ENCODE measurements at places on chromosomes 5 and 9.

DNA sequence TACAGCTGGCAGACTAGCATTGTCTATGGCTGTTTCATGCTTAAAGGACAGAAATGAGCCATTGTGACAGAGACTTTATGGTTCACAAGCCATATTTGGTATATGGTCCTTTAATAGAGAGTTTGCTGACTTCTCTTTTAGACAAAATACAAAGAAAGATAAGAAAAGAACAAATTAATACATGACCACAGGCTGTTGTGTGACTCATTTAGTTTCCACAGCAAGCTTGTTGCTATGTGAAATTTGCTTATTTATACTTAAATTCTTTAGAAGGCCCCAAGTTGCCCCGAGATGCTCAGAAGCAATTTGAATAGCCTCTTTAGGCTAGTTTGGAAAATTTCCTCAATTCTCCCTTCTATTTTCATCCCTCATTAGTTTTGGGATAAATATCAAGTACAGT is 315.3 kb upstream of the RPS23 start:
- no peak for DNase-seq

- peak; percentile 61 for DNase-seq
Observed at GRCh38 chr5:129460936-129461710, 1.0 kb downstream of the ADAMTS19 start.

DNA sequence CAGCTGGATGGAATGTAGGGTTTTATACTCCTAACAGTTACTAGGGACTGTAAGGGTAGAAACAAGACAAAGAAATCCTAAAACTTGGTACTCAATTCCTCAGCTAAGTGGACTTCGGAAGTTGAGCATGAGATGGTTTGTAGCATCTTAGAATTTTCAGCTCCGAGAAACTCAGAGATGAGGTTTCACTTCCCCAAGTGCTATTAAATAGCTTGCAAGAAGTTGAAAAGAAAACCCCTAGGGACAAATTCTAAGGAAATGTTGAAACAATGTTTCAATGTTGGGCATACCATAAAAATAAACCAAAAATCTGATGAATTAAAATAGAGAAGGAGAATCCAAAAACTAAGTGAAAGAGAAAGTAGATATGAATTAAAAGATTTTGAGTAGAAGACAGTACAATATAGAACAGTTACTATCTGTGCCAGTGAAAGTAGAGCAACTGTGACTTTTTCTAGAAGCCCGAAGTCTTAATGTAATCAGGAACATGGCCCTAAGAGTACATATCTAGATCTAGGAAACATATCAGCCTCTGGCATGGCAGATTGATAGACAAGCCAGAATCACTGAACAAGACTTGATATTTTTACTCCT is 308.6 kb upstream of the RGMB start:
- DNase-seq, result no peak

DNA sequence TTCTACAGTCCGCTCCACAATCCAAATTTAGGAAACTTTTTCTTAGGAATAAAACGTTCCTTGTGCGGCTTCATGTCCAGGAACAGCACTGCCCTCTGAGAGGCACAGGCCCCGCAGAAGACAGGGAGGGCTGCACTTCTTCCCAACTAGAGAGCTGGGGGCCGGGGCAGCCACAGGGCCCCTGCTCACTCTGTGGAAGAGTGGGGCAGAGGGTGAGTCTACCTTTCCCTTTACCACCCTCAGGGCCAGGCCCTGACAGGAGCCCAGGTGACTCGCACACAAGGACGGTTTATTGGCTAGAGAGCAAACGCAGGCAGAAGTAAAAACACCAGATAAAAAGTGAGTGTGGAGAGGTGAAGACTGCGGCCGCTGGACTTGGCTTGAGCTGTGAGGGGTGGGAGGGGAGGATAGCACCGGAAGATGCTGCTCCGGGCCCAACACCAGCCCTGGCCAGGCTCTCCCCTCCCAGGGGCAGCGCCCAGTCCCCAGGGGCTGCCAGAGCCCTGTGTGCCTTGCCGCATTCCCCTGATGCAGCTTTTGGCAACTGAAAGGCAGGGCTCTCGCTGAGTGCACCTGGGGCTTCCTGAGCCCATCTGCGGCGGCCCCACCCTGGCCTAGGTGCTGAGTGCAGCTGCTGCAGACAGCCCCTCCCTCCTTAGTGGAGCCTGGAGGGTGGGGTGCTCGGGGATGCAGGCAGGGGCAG is 20.2 kb downstream of the SH3GLB2 start:
- DNase-seq, result no peak

DNA sequence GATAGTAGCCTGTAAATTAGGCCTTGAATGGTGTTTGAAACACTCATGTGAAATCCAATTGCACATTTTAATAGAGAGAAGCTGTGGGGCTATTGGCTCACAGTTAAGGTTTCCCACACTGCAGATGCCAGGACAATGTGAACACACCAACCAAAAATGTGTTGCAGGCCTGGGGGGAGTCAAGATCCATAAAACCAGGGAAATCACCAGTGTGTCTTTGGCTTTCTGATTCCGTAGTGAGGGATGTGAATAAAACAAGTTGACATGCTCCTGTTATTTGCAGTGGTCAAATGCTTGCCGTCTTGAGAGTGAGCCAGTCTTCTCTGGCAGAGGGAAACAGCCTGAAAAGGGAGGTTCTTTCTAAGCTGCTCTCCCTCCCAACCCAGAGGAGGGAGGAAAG is 79.0 kb downstream of the ZNF462 start:
- no peak for DNase-seq

GRCh38 chr5:4348423-4348822 is 752.8 kb downstream of the IRX1 start:
- DNase-seq, result no peak

DNA sequence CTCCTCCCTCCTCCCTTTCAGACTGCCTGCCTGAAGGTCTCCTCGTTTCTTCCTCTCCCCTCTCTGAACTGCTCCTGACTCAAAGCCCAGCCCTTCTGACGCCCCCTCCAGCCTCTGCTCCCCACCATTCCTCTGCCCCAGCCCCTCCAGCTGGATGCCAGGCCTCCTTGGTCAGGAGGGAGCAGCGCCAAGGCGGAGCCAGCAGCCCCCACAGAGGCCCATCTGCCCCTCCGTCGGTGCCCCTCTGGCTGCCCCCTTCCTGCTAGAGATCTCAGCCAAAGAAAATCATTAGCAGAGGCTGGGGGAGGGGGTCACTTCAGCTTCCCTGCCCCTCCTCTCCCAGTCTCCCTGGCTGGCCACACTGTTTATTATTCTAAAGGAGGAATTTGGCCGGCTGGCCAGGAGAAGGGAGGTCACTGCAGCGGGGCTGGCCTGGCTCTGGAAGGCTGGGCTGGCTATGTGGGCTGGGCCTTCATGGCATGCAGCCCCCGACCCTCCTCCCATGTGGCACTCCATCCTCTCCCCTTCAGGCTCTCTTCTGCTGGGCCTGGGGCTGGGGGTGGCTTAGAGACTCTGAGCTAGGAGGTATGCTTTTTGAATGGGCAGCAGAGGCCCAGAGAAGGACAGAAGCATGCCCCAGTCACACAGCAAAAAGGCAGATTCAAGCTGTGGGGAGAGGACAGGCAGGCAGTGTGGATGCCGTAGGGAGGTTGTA is 16.9 kb downstream of the PDGFRB start:
- DNase-seq, result no peak

DNA sequence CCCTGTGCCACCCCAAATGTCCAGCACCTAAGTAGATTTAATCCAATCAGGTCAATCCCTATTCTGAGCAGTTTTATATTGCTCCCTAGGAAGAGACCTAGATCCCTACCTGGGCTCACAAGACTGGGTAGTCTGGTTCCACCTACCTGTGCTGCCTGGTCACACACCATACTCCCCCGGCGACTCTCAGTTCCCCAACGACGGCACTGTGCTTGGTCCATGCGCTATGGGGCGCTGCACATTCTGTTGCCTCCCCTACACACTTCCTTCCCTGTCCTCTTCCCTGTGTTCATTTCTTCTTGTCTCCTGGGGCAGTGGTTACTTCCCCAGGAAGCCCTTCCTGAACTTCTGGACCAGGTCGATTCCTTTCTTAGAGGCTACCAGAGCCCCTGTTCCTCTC is 109.9 kb upstream of the IL12B start:
- DNase-seq, result peak; percentile 56

DNA sequence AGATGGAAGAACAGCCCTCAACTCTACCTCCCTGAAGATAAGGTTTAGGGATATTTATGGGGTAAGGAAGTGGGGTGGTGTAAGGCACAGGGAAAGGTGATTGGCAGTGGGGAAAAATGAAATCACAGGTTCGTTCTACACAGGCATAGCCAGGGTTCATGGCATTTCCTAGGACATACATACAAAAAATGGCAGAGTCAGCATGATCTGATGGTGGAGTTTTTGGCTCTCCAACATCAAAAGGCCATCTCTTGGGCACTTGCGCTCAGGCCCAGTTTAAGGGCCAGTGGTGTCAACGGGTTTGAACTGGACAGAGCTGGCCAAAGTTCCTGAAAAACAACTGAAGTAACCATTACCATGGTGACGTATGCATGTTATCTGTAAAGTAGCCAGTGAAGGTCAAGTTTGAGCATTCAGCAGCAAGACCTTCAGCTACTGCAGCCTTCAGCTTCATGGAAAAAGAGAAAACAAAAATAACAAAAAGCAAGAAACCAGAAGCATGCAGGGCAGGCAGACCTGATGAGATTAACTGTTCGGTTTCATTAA is 92.8 kb downstream of the SMARCA2 start:
- DNase-seq, result no peak

DNA sequence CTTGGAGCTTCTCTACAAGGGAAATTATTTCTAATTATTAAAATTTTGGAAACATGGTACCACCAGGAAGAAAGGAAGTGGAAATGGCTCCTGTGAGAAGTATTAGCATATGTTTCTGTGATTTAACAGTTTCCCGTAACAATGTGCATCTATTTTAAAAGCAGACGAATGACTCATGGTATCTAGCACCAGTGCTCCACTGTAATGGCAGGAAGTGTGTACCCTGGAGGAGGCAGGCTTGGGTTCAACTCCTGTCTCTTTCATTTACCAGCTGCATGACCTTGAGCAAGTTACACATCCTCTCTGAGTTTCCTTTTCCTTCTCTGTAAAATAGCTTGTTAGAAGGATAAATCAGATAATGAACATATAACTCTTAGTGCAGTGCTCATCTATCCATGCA is 41.0 kb upstream of the ANGPTL2 start:
- DNase-seq, result no peak

- no peak for DNase-seq
Observed at GRCh38 chr5:81422671-81423070, 28.7 kb upstream of the ACOT12 start.

DNA sequence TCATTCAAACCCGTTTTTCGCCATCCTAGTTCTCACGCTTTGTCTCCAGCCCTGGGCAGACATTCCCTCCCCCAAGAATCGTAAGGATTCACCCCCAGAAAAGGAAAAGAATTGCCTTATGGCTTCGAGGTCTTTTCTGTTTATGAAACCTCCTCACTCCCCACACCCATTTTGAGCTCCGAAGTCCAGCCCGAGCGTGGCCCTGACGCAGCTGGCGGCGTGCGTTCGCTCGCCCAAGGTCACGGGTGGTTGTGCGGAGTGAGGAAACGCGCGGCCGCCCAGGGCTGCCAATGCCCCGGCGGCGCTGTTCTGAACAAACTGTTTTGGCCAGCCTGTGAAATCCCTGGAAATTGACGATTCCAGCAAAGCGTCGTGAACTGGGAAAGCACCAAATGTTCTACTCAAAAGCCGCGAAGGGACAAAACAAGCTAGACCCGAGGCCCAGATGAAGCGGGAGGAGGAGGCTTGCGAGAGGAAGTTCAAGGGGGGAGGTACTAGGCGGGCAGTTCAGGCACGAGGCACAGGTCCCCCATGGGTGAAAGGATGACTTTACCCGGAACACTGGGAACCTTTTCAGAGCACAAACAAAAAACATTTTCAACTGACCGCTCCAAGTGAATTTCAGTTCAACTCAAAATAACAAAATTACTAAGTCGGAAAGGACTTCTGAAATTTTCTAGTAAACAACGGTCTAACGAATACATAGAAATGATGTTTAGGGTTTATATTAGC is 683 bp upstream of the ZFAND5 start:
- DNase-seq, result peak; percentile 79

GRCh38 chr5:132271251-132272246 is 14.1 kb downstream of the PDLIM4 start:
- DNase-seq, result peak; percentile 42

DNA sequence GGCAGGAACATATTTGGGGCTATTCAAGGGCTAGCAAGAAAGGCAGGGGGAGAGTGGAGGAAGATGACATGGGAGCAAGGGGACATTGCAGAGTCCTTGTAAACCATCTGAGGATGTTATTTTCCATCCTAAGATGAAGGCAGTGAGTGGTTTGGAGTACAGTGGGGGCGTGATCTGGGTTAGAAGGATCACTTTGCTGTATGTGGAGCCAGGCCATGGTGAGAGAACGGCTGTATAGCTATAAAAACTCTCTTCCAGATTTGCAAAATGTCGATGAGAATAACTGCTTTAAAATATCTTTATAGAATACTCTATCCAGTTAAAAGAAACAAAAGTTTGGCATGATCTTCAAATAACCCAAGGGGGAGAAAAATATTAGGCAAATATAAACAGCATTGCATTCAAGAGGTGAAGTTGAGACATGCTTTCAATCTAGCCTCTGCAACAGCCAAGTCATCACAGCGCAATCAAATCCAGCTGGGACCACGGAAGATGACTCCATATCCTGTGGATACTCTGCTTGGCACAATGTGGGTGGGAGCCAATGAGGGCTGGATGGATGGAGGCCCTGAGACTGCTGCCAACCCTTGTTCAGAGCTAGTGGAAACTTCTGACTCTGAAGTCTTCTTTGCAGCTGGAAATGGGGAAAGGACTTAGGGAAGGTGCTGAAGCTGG is 111.5 kb upstream of the BASP1 start:
- DNase-seq, result no peak

DNA sequence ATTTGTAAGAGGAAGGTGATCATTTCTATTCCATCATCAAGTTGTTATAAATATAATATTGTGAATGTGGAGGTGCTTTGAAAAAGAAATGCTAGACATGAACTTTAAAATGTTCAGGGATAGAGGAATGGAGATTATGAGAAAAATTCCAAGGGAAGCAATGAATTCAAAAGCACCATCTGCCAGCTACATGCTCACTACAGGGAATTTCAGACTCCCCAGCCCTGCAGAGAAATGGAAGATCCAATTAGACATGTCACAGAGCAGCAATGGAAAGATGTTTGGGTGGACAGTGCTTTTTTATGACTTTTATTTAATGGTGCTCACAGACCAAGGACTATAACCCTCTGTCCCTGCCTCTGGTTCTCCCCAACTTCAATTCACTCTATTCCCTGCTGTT is 209.7 kb downstream of the ESM1 start:
- no peak for DNase-seq

DNA sequence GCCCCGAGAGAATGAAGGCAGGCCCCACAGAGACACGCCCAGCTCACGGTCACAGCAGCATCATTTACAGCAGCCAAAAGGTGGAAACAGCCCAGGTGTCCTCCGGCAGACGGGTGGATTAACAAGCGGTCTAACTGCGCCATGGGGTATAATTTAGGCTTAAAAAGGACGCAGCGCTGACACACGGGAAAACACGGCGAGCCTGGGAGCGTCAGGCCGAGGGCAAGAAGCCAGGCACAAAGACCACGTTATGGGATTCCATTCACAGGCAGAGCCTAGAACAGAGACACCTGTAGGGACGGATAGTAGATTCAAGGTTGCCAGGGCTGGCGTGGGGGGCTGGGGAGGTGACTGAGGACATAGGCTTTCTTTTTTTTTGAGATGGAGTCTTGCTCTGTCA is 36.9 kb upstream of the TMEM250 start:
- no peak for DNase-seq

Measured in germinal center (tissue), 1 donor.